ENCODE measurements at places on chromosomes 6 and 20.

DNA sequence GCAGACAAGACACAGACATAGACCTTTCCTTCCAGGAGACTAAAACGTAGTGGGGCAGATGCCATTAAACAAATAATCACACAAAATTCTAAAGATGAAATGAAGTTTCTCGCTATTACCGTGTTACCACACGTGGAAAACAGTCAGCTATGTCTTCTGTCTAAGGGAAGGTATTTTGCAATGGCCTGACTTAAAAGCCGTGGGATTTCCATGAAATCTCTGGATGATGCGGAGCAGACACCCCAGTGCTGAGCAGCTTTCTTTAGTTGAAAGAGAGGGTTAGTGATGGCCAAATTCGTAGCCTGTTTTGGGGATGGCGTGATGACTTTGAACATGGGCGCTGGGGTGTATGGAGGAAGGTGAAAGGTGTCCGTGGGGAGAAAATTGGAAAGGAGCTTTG is 281.8 kb downstream of the NRN1 start:
- no peak for DNase-seq

GRCh38 chr6:5670811-5671561 is 335.7 kb downstream of the NRN1 start:
- no peak for DNase-seq

DNA sequence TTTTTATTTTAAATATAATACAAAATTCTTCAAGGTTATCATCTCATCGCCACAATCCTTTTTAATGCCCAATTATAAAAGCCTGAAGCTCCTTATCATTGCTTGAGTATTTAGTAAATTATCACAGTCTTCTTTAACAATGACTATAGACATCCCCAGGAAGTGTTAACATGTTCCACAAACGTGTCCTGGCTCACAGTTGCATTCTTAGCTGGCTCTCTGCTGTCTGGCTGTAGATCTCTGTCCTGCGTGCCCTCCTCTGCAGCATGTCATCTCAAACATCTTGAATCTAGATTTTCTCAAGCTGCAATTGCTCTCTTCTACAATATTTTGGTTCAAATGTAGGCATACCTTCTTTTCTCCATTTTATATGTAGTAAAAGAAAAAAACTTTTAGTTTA is 885.2 kb downstream of the EPHA7 start:
- DNase-seq: no peak

DNA sequence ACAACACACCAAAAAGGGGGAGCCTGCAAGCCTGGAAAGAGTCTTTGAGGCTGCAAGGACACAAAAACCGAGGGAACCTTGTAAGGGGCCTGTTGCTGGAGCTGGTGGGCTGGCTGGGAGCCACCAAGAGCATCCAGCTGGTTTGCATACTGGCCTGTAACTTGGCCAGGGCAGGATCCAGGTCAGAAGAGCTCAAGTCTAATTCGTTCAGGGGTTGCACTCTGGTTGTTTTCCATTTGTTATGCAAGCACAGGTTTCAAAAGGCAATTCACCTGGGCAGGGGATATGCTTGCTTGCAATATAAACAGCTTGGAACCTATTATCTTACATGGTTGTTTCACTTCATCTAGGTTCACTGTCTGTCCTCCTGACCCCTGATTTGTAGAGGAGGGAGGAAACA is 98.3 kb upstream of the GCM1 start:
- no peak for DNase-seq

- DNase-seq: no peak
Measured at GRCh38 chr6:37956711-37957275, 137.3 kb downstream of the ZFAND3 start.

DNA sequence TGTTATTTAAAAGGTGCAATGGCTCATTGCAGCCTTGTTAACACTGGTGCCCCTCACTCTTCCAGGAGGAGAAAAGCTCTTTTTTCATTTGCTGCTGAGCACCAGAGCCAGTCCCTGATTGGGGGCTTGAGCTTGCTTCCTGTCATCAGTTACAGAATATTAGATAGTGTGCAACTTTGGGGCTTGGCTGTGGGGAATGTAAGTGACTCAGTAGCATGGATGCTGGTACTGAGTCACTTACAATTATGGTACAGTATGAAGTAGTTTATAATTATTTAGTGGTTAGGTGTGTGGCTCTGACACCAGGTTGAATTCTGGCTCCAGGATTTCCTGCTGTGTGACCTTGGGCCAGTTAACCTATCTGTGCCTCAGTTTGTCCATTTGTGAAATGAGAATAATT is 37.6 kb downstream of the ANKS1A start:
- DNase-seq: no peak

- DNase-seq: no peak
Measured at GRCh38 chr6:90350689-90351554, 54.3 kb upstream of the BACH2 start.

DNA sequence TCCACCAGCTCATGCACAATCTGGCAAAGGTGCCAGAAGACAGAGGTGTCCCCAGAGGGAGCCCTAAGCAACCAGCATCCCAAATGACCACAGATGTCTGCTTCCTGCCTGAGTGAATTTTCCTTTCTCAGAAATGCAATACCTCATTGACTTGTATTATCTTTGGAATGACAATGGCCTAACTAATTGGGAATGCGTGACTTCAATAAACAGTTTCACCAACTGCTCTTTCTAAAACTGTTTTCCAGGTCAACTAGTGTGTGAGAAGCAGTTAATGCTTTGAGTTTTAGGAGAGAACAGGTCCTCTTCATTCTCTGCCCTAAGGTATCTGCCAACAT is 108.9 kb upstream of the SNX9 start:
- no peak for DNase-seq

GRCh38 chr6:154458565-154459470 is 51.7 kb downstream of the CNKSR3 start:
- DNase-seq: no peak

GRCh38 chr6:45715508-45715803 is 300.2 kb downstream of the CLIC5 start:
- DNase-seq: no peak

- DNase-seq: no peak
Measured at GRCh38 chr20:37885593-37886503, 17.1 kb upstream of the VSTM2L start.

- DNase-seq: no peak
Measured at GRCh38 chr6:35850208-35850607, 45.1 kb downstream of the LHFPL5 start.

DNA sequence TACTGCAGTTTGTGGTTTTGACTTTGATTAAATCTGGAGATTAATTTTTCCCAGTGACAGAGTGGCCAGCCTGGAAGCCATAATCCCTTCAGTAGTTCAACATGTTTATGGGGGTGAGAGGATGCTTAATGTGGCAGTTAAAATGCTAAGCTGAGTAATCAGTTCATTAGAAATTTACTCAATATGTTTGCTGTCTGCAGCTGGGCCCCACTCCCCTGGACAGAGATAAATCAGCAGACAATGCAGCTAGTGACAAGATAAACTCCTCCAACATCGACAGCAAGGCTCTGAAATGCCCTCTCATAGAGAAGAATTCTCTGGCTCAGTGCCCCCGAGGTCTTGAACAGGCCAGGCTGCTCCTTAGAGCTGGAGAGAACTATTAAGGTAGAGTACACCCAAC is 101.9 kb downstream of the LRFN2 start:
- no peak for DNase-seq
